ENCODE measurements at places on chromosomes 4 and X.

GRCh38 chrX:108396188-108396891, 41.9 kb downstream of the COL4A6 start:
- no peak for DNase-seq

DNA sequence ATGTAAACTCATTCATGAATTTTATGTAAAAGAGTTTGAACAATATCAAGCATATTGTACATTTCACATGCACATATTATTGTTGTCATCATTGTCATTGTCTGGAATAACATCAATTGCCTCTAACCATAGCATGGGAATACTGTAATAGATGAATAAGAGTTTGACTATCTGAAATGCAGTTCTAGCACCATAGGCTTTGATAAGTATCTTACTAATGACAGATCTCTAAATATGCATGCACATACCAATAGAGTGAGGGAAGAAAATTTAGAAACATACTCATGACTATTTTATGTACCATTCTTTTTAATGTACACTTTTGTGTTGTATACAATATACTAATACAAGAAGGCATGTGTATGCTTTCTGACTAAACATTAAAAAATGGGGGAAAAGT, 161.6 kb upstream of the SPRY1 start:
- DNase-seq, result no peak

DNA sequence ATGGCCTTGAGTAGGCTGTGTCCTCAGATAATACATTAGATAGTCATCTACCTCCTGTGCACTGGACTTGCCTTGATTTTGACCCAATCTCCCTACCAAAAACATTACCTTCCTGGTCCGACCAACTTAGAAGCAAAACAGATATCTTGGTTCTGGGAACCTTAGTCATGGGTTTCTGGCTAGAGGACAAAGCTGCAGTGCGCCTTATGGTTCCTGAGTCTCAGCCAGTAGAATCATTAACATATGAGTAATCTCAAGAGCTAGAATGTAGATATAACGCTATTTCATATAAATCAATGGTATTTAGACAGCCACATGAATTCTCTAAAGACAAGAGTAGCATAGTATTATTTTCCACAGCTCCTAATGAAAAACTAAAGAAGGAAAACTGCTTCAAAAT, 83.1 kb downstream of the GRIA3 start:
- DNase-seq, result no peak

GRCh38 chr4:55547918-55548317, 1.2 kb upstream of the CLOCK start:
- no peak for DNase-seq

GRCh38 chr4:159267869-159268285, 165.0 kb downstream of the RAPGEF2 start:
- DNase-seq, result no peak

GRCh38 chr4:179880756-179881155, 2362.4 kb upstream of the TENM3 start:
- no peak for DNase-seq

GRCh38 chrX:85504381-85504780, 124.9 kb upstream of the POF1B start:
- no peak for DNase-seq

- DNase-seq, result no peak
These were observed at the start of gene UNC5C for GRCh38 chr4:95548738-95549245. UNC5C (minus strand) TSS chr4:95548973.

GRCh38 chr4:53500546-53500945, 90.7 kb downstream of the LNX1 start:
- DNase-seq, result no peak
